ENCODE measurements at places on chromosomes 7 and 10. TPM values are rescaled to one million over a fixed set of nuclear protein-coding genes. Genes with fewer than 3 reads are reported as not detected.

DNA sequence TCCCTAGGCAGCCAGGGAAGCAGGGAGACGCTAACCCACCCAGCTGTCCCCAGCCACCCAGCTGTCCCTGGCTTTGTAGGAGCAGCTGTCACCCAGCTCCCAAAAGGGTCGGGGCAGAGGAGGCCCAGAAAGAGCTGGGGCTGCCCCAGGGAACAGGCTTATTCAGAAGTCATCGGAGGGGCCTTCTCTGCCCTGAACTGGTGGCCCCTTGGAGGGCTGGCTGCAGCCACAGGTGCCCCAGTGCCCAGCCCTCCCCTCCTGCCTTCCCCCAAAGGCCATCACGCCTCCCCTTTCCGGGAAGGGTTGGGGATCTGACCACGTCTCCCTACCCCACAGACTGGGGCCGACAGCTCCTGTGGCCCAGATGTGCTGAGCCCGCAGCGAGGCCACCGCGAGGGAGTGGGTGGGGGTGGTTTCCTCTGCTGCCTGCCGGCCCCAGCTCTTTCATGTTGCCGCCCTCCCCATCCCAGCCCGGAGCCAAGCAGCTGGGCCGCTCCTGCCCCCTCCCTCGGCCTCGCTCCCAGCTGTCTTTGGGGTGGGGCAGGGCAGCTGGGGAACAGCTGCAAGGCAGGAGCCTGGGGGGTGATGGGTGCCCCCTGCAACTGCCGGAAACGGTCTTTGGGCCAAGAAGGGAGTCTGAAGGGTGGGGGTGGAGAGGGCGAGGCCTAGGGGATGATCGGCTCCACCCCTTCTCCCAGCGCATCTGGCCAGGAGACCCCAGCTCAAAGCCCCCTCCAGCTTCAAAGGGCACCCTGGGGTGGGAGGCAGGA is 16.8 kb downstream of the TRIM8 start:
- peaks cover 44% of the 10 kb centered on the region for H3K4me1 ChIP-seq
- H3K27me3 ChIP-seq: no peaks in the 10 kb centered on the region
- H3K27ac ChIP-seq: peak overlapping the region; percentile 87
- peak; percentile 88 for DNase-seq
- peaks cover 16% of the 10 kb centered on the region for H3K36me3 ChIP-seq

- H3K4me1 ChIP-seq: peaks cover 10% of the 10 kb centered on the region
- H3K27ac ChIP-seq: no peak overlapping the region
- H3K27me3 ChIP-seq: no peaks in the 10 kb centered on the region
- H3K36me3 ChIP-seq: no peaks in the 10 kb centered on the region
Observed at GRCh38 chr7:70361821-70362220, 763.5 kb downstream of the AUTS2 start.

DNA sequence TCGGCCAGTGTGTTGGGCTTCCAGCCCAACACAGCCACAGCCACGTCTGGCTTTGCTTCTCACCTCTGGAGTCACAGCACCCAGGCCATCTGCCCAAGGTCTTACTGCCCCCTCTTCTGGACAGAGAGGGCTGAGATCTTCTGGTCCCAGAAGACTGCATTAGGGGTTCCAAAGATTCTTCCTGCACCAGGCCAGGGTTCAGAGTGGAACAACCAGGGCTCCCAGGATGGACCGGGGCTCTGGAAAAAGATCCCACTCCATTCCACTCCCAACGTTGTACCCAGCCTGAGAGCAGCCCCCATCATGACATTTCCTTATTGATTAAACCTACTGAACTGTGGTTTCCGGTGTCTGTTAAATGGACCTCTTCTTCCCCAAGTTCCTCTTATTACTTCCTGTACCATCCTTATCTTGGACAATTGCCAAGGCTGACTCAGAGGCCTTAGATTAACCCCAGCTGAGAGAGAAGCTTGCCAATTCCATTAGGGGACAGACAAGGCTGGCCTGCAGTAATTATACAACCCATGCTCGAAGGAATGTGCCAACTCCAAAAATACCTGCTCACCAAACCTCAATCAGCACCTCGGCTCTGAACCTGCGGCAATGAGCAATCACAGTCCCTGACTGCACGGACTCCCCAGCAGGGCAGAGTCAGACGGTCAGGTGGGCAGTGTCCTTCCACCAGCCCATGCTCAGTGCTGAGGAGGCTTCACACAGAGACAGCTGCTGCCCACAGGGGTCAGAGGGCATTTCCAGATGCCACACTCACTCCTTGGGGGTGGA is 47.9 kb upstream of the NPFFR1 start:
- H3K4me3 ChIP-seq: no peak overlapping the region
- peaks cover 8% of the 10 kb centered on the region for H3K36me3 ChIP-seq
- H3K27ac ChIP-seq: no peak overlapping the region
- peak; percentile 20 for DNase-seq
- peaks cover 14% of the 10 kb centered on the region for H3K4me1 ChIP-seq

DNA sequence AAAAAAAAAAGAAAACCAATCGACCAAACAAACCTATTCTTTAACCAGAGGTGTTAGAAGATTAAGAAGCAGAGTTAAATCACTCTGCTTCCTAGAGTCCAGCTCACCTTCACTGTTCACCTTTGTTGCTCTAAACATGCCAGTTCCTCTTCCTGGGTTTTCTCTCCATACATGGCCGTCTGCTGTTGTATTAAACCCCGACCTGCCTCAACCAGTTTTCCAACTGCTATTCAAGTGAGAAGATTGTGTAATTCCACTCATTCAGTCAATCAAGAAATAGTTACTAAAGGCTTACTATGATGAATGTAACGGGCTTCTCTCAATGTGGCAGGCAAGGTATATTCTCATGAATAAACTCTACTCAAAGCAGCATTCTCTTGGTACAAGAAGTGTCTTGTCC is 8.8 kb downstream of the AASS start:
- no peak overlapping the region for H3K27ac ChIP-seq
- DNase-seq: no peak
- no peaks in the 10 kb centered on the region for H3K36me3 ChIP-seq
- H3K4me3 ChIP-seq: no peak overlapping the region
- peaks cover 18% of the 10 kb centered on the region for H3K4me1 ChIP-seq

AKR1C8 gene
- total RNA-seq: 0.33 TPM

ATRNL1 gene
- total RNA-seq: 0.17 TPM

GRCh38 chr10:5999440-6000165 is 22.3 kb upstream of the IL15RA start:
- no peak overlapping the region for H3K4me3 ChIP-seq
- peaks cover 30% of the 10 kb centered on the region for H3K4me1 ChIP-seq
- DNase-seq: no peak
- peaks cover 11% of the 10 kb centered on the region for H3K27me3 ChIP-seq
- H3K27ac ChIP-seq: no peak overlapping the region

Measured in activated CD4-positive, alpha-beta memory T cell treated with anti-CD3 and anti-CD28 coated beads for 36 hours (primary cell).